ENCODE measurements at places on chromosomes 16 and 17.

DNA sequence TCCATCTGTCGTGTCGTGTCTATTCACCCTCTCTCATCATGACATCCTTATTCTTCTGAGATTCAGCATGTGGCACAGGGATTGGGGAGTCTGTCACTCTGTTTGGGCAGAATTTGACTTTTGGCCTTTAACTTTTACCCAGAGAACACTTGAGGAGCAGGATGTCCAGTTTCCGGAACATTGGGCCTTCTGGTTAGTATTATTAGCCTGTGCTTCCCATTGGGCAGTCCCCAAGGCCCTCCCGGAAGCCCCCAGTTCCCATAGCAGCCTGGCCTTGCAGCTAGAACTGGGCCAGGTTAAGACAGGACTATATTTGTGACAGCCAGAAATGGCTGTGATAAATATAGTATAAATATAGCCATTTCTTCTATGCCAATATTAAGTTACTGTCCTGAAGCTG lies 9.6 kb downstream of the SCN4A start:
- DNase-seq = no peak

DNA sequence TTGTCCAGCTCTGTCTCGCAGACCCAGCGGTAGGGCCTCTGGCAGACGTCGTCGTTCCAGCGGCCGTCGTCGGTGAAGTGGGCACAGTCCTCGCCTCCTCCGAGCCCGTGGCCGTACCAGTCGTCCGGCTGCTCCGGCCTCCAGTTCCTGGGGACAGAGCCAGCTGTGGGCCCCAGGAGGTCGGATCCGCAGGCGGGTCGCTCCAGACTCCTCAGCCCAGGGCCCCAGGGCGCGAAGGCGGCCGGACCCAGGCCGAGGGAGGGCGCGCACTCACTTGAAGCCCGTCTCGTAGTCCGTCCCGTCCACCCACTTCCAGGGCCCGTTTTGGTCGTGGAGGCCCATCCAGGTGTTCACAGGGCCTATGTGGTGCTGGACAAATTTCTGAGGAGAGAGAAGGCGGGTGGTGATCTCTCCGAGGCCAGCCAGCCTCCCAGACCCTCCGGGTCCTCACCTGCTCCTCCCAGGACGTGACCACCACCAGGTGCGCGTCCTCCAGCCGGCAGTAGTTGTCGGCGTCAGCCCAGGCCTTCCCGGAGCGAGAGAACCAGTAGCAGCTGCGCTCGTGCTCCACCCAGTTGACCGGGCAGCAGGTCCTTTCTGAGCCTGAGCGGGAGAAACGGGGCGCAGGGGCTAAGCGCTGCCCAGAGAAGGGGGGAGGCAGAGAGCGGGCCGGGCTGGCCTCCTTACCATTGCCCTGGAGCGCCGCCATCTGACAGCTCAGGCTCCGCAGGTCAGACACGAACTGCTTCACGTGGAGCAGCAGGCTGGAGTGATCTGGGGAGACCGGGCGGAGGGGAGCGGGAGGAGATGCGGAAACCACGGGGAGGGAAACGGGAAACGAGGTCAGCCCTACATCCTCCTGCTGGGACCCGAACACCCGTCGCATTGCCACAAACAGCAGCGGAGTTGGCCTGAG lies 5.2 kb downstream of the ASGR1 start:
- DNase-seq = peak; percentile 25

DNA sequence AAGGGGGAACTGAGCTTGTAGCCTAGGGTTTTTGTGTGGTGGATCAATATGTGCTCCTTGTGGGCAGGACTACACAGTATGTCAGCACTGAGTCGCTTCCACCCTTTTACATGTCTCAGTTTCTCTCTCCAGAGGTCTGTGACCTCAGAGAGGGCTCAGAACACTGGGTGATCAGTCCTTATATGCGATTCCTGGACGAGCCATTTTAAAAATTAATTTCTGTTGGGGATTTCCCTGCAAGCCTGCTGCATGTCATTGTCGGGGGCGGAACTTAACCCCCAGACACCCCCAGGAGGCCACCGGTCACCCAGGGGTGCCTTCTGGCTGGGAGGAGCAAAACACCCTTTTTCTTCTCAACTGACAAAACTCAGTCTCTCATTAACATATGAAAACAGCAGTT lies 14.1 kb downstream of the DHRS7B start:
- DNase-seq = no peak

- DNase-seq = no peak
Measured at GRCh38 chr16:89349947-89350633, 132.6 kb downstream of the ZNF778 start.

GRCh38 chr17:27506348-27507218 lies 50.3 kb downstream of the KSR1 start:
- no peak for DNase-seq

DNA sequence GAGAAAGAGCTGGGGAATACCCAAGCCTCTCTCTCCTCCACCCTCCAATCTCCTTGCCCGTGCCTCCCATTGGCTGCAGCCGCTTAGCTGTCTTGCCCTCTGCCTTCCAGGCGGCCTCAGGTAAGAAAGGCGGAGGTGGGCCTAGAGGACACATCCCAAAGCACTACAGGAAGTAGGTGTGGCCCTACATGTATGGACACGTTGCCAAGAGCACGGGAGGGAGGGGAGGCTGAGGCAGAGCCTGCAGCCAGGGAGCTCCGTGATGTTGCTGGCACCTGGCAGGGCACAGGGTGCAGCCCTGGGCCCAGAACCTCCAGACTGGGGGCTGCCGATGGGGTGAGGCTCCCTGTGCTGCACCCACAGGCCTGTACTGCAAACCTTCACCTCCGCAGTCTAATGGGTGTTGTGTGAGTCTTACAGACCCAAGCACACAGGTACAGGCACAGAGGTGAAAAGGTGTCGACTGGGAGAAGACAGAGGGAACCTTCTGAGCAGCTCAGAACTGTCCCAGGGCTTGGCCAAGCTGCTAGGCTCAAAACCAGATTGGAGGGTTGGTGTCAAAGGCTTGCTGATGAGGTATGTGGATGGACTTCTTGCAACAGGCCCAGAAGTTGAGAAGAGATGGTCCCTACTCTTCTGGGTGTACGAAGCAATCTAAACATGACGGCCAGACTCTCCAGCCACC lies 23.5 kb upstream of the FOXK2 start:
- DNase-seq = no peak

- DNase-seq = no peak
Measured at GRCh38 chr16:4389051-4389955, 17.7 kb downstream of the VASN start.
